Activated naive CD4-positive, alpha-beta T cell (primary cell): ENCODE measurements at places on chromosomes 12 and 14.

GRCh38 chr12:12428047-12428446 lies 71.2 kb downstream of the BORCS5 start:
- no peak for DNase-seq

DNA sequence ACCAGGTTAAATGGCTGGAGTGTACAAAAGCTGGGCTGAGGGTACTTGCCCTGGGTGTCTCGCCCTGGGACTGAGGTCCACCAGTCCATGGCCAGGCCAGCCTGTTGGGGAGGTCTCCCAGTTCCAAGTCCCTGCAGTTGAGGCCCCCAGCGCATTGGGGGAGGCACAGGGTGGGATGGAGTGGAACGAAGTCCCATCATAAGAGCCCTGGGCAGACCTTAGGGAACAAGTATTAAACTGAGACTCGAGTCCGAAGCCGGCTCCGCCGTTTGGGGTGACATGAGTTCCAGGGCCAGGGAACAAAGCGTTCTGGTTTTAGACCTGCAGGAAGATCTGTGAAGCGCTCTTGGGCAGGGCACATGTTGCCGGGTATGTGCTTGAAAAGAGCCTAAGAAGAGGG lies 84.7 kb downstream of the ALG10 start:
- no peak for DNase-seq

- DNase-seq, result no peak
These were observed 731.2 kb downstream of the RERGL start for GRCh38 chr12:17358835-17359234.

DNA sequence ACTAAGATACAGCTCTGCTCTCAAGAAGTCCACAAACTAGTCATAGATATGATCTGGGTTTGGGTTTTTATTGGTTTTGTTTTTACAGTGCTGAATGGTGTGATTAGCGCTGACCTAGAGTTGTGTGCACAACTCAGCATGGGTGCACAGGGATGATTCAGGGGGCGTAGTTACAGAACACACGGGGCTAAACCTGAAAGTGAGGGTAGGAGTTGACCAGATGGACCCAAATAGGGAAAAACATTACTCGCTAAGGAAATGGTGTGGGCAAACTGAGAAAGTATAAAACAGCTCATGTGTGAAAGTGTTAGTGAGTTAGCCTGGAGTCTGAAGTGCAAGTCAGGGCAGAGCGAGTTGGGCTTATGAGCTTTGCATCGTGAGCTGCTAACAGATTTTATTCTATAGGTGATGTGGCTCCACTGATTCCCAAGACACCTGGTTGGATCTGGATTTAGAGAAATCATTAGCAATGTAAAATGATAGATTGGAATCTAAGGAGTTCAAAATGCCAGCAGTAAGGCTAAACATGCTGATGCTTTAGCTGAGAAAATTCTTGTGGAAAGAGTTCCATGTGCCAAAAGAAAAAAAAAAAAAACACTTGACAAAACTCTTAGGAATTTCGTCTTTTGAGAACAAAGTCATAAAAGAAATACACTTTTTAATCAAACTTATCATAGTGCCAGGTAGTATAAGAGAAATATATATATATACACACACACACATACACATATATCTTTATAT lies 134.9 kb downstream of the SLC5A8 start:
- no peak for DNase-seq

DNA sequence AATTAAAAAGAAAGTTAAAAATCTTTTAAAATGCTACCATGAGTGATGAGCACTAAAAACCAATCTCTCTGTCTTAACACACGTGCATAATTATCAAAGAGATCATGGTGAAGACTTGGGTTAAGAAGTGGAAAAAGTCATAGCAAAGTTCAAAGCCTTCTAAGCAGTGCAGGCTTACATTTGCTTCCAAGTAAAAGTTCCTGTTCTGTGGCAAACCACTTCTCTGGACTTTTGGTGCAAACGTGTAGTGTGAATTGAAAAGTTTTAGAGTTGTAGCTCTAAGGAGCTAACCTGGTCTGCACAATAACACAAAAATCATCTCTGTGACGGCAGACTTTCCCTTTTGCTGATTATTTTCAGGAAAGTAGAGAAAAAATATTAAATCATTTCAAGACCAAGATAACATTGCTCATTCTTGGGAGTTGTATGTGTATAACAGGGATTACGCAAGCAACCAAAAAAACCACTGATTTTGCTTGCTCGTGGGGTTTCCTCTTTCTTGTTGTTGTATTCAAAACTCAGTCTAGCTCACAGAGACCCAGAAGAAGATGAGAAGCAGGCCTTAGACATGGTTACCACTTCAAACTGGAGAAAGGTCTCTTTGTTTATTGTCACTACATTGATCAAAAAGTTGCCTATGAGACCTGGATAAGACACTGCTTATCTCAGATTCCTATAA lies 2.3 kb upstream of the GLIPR1 start:
- no peak for DNase-seq

- DNase-seq, result no peak
These were observed 9.1 kb downstream of the GSG1 start for GRCh38 chr12:13094367-13094766.

GRCh38 chr12:80861641-80862378 lies 75.9 kb downstream of the LIN7A start:
- no peak for DNase-seq

DNA sequence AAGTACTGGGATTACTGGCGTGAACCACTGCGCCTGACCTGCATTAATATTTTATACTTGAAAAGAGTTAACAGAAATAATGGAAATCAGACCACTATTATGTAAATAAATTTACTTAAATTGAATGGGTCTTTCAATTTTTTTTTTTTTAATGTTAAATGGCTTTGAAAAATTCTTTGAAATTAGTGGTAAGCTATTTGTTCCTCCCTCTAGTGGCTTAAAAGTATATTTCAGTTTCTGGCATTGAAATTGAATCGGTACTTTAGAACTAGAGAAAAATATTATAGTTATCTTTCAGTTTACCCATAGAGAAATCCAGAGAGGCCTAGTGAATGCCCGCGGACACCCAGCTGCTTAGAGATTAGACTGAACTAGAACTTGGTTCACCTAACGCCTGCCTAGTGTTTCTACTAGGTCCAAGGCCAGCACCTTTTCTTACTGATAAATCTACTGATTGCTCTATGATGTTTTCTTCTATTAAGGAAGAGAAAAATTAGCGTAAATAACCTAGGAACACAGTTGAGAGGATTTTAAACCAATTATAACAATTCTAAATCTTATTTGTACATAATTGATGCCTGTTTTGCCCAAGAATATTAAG lies 106.5 kb downstream of the EML1 start:
- no peak for DNase-seq

GRCh38 chr12:66653796-66654195 lies 25.1 kb downstream of the GRIP1 start:
- DNase-seq, result no peak

DNA sequence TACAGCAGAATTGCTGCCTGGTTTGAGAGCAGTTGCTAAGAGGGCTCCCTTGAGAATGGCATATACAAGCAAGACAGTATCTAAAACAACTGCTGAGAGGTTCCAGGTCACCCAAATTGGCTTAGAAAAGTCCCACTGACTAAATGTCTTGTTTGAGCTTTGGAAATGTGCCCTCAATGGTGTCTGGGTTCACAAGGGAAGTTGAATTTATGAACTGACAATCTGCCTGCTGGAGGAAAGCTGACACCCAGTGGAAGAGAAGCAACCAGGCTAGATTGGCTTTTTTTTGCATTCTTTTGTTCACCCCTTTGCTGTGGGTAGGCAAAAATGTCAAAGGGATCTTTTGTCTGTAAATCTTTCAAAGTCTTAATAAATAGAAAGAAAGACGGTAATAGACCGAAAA lies 44.6 kb upstream of the NPFF start:
- DNase-seq, result no peak
